ENCODE measurements at places on chromosomes 11 and 22. TPM values are rescaled to one million over a fixed set of nuclear protein-coding genes. Genes with fewer than 3 reads are reported as not detected.

- DNase-seq = no peak
These were observed 118.3 kb upstream of the CD82 start for GRCh38 chr11:44446996-44447771.

GRCh38 chr11:44863231-44863630, 87.5 kb downstream of the TP53I11 start:
- DNase-seq = no peak

- no peak for DNase-seq
These were observed 288.8 kb upstream of the C11orf87 start for GRCh38 chr11:109133159-109133558.

DNA sequence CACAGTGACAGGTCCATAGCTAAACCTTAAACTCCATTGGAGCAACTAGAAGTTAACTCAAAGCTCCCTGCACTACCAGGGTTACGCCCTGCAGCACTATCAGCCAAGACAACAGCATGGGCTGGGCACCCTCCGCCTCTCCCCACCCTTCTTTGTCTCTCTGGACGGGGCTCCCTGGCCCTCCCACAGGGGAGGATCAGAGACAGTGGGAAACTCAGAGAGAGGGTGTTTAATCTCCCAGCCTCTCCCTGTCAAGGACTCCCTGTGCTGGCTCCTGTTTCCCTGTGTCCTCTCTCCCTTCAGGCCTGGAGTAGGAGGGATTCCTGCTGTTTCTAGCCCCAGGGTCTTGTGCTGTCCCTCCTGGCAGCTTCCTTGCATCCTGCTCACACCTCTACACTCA, 56.9 kb upstream of the CSNK2A3 start:
- DNase-seq = no peak

DNA sequence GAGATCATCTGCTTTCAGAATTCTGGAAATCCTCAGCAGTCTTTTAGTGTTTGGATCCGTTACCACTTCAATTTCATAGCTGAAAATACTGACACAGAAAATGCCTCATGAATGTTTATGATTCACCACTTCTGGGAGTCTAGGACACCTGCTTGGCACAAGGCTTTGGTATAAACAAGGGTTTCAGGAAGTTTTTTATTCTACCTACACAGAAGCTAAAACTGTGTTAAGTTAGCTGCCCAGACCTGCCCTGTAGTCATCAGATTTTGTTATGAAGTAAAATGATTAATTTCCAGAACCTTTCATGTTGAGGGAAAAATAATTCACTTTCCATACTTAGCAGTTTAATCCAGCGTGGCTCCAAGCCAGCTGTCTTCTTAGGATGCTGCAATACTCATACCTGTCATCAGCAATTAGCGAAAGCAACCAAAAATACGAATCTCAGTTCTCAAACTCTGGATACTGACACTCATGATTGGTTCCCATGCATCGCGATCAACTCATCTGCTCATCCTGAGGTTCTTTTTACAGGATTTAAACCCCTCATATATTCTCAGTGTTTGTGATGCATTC, 458.5 kb upstream of the CCDC90B start:
- no peak for DNase-seq

- no peak for DNase-seq
These were observed 63.0 kb downstream of the HIPK3 start for GRCh38 chr11:33320016-33320813.

- DNase-seq = peak; percentile 84
These were observed 39.5 kb downstream of the MUC5B start for GRCh38 chr11:1262172-1263006.

DNA sequence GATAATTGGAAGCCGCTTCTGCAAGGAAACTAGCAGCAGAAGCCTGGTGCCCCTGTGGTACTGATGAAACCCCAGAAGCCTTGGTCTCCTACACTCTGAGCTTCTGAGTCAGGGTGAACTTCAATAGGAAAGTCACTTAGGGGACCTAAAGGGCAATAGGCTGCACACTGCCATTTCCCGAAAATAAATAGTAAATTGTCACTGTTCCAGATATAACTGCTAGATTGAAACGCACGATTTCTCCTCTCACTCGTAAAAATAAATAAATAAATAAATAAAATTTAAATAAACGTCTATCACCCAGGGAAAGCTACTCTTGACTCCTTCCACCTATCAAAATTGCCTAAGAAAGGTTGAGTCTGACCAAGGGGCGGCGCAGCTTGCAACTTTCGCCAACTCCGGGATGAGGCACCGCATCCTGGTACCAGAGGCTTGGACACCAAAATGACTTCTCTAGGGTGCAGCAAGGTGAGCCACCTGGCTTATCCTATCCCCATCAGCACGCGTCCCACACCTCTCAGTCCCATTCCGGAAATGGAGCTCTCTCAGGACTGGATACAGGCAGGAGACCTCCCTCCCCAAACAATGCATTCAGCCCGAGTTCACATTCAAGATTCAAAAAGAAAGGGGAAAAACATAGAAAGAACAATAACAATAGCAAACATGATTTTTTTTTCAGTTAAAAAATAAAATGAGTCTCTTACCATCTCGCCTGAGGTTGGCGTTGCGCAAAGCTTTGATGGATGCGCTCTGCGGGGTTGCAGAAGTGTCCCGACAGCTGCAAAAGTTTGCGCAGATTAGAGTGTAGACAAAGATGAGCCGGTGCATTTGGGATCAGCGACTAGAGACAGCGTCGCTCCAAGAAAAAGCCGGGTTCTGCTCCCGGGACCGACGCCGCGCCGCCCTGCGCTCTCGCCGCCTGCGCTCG, 583 bp downstream of the PDGFD start:
- peak; percentile 40 for DNase-seq

DNA sequence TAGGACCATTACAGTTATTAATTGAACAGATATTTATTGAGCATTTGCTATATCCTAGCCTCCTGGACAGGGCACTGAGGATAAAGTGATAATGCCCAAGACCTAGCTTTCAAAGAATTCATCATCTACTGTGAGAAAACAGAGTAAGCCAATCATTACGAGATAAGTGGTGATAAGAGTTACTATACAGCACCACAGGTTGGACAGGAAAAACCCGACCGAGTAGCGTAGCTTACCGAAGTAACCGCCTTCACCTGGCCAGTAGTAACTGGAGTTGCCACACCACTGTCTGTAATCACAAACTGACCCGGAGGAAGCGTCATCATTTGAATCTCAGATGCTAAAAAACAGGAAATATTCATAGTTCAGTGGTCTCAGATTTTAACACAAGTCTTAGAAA, 10.0 kb upstream of the NFRKB start:
- DNase-seq = no peak

DNA sequence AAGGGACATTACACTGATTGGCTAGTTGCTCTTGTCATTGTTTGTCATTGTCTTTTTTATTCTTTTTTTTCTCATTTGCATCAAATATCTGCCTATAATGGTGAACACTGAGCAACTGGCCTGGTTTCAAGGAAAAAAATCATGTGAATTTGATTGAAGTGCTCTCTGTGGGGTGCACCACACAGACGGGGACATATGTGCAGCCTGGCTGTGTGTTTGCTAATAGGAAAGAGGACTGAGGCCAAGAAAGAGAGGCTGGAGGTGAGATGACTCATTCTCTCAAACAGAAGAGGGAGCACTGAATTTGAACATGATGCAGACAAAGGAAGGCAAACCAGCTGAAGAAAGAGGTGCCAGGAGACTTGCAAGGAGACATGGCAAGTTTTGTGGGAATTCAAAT, 684.9 kb upstream of the CCDC90B start:
- no peak for DNase-seq

- peak; percentile 83 for DNase-seq
These were observed 84.9 kb downstream of the CTTN start for GRCh38 chr11:70483077-70483861.

GRCh38 chr11:92495107-92495793, 270.6 kb downstream of the FAT3 start:
- no peak for DNase-seq

DNA sequence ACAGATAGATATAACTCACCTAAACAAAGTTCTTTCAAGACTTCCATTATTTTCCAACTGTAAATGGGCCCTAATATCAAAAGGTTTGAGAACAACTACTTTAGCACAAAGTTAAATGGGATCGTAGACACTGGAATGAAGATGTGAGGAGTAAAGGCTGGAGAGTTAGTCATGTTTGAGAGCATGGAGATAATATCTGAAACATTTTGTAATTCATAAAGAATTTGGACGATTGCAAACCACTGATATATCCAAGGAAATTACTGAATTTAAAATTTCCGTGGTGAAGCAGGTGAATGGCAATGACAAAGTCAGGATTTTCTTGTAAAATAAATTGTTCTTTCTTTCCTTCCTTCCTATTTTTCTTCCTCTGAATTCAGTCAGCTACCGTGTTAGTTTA, 564.9 kb downstream of the CNTN5 start:
- DNase-seq = no peak

DNA sequence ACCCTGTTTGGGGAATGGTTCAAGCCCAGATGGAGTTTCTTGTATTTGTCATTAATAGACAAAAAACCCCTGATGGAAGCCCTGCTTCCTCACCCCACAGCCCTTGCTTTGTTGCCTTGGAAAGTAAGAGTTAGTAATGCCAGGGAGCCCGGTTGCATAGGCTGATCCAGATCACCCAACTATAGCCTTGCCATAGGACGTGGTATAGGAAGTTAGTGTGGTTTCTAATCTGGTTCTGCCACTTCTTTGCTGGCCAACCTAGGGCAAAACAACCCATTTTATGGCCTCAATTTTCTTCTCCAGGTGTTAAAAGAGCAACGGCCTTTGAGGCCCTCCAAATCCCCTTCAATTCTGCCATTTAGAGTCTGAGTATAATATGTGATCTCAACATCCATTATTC, 97.9 kb downstream of the STIM1 start:
- DNase-seq = no peak

GRCh38 chr22:38758276-38758945, 2.6 kb upstream of the SUN2 start:
- no peak for DNase-seq

DNA sequence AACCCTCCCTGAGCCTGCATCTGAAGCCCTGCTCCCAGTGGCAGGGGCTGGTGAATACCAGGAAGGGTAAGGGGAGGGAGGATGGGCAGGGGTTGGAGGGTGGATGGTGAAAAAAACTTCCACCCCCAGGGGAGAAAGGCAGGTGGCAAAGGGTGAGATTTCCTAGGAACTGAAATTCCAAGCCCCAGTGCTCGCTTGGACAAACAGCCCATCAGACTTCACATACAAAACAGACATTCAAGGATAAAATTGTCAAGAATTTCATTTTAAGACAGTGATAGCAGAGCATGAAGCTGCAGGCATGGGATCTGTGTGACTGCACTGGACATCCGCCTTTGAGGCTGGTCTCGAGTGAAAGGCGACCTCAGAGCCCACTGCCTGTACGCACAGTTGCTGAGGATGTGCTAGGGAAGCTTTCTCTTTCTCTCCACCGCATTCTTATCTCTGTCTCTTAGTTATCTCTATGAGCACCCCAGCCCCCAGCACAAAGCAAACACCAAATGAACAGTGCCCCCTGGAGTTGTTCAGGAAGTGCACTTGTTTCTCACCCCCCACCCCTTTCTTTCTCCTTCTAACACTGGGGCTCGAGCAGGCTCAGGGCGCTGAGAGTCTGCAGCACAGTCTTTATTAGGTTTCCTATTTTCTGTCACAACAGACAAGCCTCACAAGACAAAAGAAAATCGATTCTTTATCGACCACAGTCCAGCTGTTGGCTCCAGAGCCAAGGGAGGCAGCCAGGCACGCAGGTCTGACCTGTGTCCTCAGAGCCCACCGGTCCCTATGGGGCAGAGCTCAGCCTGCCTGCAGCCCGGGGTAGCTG, 237.3 kb upstream of the NCAM1 start:
- no peak for DNase-seq

GRCh38 chr11:116278076-116278475, 494.7 kb downstream of the BUD13 start:
- no peak for DNase-seq

DNA sequence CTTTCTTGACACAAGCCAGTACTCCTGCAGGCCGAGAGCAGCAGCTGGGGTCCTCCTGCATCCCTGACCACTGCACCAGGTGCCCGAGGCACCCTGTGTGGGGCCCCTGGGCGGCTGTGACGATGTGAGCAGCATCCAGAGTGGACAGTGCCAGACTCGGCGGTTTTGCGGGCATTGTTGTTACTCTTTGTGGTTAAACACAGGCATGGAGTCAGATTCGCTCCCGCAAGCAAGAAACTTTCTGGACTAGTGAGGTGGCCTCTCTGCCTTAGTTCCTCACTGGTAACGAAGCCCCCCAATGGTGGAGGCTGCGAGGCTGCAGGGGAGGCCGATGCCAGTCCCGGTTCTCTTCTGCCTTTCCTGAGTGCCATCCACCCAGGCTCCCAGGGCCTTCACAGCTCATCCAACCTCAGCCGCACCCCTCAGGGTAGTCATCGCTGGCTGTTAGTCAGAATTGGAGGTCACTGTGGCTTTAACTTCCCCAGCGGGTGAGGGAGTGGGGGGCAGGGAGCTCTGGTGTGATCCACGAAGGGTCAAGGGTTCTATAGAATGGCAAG, 3.7 kb upstream of the CLDN5 start:
- no peak for DNase-seq

DNA sequence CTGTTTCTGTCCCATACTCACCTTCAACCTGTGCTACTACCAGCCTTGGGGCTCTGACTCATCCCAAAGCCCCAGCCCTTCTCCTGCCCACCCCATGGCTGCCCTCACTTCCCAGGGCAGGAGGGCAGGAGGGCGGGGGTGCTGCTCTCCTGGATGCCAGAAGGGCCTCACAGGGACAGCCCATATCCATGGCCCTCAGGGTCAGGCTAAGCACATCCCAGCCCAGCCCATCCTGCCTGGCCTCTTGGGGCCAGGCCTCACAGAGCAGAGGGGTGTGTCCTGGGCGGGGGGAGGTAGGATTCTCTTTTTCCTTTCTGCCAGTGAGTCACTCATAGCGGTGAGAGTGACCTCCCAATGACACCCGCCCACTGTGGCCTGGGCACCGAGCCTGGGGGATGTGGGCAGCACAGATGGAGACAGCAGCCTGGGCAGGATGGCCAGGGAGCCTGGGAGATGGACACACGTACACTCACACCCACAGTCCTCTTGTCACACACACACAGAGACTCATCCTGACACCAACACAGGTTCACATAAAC, 2.4 kb downstream of the LTBP3 start:
- DNase-seq = peak; percentile 97

CCDC157 gene
- 2.2 TPM for total RNA-seq

SOX6 gene
- total RNA-seq = 2.1 TPM

CHADL gene
- not detected for total RNA-seq

PLEKHA7 gene
- 20.2 TPM for total RNA-seq

CD3G gene
- not detected for total RNA-seq

BLID gene
- not detected for total RNA-seq

FGF3 gene
- total RNA-seq = not detected

Data from Caki2 (cell line).